ENCODE measurements at places on chromosomes 3 and 15.
A peak's percentile ranks its signal among the peaks of the same experiment; 100 is the strongest.

DNA sequence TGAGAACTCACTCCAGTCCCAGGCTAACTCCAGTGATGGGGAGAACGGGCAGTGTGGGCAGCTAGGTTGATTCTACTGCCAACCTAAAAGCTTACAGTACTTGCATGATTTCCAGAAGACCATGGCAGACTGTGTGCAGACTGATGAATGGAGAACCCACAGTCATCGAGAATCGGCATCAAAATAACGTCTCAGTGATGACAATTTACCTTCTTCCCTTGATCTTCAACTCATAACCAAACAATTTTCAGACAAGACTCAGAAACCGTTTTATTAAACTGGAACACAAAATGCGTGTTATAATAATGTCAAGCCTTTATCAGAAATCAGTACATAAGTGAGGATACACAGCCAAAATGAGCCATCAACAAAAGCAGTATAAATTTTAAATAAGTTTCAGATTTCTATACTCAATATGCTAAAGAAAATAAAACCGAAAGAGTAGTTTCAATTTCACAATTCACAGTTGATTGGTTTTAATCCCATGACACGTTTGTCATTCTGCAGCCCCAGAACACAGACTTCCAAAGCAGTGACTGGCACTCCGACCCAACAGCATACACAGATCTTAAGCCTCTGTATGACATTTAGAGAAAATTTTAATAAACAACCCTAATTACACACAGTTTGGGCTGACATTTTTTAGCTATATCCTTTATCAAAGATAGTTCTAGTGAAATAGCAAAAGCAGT is 54.5 kb downstream of the ZMAT3 start:
- DNase-seq: no peak

DNA sequence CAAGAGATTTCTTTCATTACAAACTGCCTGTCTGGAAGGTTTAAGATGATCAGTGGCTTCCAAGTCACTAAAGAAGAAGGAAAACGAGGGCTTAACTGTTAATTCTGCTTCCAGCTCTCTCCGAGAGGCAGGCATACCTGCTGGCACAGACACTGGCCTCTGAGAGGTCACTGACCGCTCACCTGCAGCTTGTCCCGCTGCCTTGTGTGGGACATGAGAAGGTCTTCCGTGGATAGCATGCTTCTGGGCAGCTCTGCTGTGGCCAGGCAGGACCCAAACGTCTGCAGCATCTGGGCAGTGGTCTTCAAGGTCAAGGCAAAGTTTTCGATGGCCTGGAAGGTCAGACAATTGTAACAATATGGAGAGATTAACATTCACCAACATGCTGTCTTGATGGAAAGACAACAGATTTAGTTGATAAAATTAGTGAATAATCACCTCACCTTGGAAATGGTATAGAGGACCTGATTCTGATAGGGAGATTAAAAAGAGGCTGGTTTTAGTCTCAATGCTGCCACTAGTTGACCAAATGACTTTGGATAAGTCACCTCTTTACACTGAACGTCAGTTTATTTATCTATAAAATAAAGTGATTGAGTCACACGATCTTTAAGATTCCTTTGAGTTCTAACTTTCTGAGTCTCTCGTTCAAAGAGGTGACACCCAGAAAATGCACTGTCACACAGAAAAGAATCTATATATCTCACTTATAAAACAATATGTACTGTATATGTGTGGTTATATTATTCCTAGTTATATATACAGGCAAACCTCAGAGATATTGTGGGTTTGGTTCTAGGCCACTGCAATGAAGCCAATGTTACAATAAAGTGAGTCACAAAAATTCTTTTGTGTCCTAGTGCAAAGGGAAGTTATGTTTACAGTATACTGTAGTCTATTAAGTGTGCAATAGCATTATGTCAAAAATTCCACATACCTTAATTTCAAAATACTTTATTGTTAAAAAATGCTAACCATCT is 65.1 kb downstream of the B3GNT5 start:
- no peak for DNase-seq

DNA sequence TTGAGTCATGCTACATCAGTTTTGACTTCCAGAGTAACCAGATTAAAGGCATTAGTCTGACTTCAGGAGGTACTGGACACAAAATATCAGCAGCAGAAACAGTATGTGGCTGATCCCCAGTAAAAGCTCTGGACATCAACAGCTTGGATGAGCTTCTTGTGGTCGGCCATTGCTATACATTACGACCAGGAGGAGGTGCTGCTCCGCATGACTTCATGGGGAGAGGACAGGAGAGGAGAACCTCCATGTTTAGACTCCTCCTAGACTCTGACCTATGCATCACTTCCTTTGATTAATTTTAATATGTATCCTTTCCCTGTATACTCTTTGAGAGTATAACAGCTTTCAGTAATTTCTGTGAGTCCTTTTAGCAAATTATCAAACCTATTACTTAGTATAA is 285.6 kb upstream of the ARHGEF26 start:
- DNase-seq: no peak

GRCh38 chr15:101004986-101005747 is 86.0 kb downstream of the LRRK1 start:
- no peak for DNase-seq

DNA sequence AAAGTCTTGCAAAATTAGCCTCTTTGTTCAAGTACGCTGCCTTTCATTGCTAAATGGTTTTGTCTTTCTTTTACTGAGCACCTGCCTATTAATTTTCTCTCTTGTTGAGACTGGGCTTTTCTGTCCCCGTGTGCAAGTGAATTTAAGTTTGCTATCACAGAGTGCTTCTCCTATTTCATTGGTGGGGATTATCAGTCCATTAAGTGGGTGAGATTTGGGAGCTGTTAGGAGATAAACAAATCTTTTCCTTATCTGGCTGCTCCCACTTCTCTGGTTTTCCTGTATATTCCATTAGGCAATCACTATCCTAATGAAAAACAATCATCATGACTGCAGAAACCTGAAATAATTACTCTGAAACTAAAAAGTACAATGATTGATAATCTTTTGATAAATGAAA is 254.2 kb downstream of the NR1D2 start:
- DNase-seq: no peak

GRCh38 chr3:107410606-107411005 is 33.4 kb downstream of the CCDC54 start:
- no peak for DNase-seq

GRCh38 chr15:90376789-90377188 is 11.3 kb upstream of the IQGAP1 start:
- peak; percentile 82 for DNase-seq

- no peak for DNase-seq
These were observed 204.4 kb upstream of the TGFBR2 start for GRCh38 chr3:30401971-30402370.

- DNase-seq: no peak
These were observed 539.5 kb upstream of the AGTR1 start for GRCh38 chr3:148158210-148158609.

DNA sequence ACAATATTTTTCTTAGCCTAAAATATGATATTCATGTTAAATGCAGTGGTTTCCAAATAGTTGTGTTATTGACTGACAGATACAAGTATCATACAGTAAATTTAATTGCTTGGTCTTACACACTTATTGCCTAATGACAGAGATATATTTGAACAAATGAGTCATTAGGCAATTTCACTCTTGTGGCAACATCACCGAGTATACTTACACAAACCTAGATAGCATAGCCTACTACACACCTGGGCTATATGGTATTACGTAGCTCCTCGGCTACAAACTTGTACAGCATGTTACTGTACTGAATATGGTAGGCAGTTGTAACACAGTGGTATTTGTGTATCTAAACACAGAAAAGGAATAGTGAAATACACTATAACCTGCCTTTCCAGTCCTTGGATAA is 50.3 kb downstream of the SERPINI1 start:
- no peak for DNase-seq

DNA sequence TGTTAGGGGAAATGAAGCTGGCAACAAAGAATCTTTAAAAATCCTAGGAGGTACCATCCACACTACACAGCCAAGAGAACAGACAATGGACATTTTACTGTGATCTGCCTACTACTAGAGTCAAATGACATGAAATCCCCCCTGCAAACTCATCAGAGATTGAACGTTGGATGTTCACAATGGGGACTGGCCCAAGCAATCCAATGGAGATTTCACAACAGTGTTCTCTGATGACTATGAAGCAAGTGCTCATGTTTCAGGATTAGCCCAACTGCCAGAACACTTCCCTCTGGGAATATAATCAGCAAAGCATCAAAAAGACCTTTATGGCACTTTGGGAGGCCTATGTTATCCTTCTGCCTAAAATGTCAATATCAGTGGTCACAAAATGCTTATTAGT is 97.8 kb downstream of the IGSF11 start:
- DNase-seq: no peak

GRCh38 chr15:60485365-60486055 is 6.6 kb upstream of the ICE2 start:
- DNase-seq: no peak

DNA sequence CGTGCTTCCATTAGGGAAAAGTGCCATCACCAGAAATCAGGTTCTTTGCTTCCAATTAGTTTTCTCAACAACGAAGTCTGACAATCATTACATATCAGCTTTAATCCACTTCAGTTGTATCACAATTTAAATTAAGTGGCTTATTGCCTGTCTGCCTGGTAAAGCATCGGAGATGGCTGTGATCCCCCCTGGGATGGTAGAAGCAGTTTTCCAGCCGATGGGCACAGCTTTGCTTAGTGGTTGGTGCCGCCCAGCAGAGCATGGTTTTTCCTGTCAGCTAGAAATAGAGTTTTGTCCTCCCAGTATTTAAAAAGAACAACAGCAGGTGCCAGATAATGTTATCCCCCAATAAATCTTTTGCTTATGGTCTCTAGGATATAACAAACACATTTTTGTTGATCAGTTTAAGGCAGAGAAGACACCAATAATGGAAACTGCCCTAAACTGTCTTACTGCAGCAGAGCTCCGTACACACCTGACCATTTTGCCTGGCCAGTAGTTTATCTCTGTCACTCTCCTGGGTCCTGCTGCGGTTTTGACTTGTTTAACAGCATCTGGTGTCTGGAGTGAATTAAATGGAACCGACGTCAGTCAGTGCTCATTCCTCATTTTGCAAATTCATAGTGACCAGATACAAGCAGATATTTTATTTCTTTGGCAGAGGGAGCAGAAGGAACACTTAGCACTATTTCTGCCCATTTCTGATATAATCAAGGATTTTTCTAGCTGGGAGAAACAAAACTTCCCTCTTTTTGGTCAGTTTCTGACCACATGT is 79.1 kb downstream of the SLC49A4 start:
- DNase-seq: no peak

DNA sequence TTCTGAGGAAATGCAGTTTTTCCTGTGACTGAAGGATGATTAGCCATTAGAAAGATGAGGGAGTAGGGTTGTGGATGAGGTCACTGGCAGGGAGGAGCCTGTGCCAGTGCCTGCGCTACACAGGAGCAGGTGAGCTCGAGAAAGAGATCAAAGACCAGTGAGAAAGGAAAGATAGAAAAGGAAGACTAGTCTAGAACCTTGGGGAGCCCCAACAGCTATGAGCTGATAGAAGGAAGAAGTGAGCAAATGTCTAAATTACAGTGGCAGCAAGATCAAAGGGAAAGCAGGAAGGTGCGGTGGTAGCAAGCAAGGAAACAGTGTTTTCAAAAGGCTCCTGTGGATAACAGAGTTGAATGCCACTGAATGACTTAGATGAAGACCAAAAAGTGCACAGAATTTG is 39.6 kb downstream of the LNP1 start:
- peak; percentile 3 for DNase-seq

- no peak for DNase-seq
These were observed 14.2 kb downstream of the IQGAP1 start for GRCh38 chr15:90402223-90402622.

- no peak for DNase-seq
These were observed 5.6 kb upstream of the CCDC13 start for GRCh38 chr3:42778644-42779043.

GRCh38 chr15:101240358-101240757 is 11.5 kb downstream of the CHSY1 start:
- no peak for DNase-seq

GRCh38 chr15:100508641-100509300 is 20.0 kb downstream of the CERS3 start:
- no peak for DNase-seq

- no peak for DNase-seq
These were observed 40.7 kb downstream of the STARD9 start for GRCh38 chr15:42616107-42616506.

GRCh38 chr15:87294854-87295253 is 961.7 kb downstream of the NTRK3 start:
- no peak for DNase-seq

GRCh38 chr3:30602946-30603345 is 3.5 kb upstream of the TGFBR2 start:
- DNase-seq: no peak

GRCh38 chr15:85748729-85749128 is 46.0 kb downstream of the KLHL25 start:
- no peak for DNase-seq

GRCh38 chr3:151581035-151581434 is 120.2 kb upstream of the IGSF10 start:
- DNase-seq: no peak

DNA sequence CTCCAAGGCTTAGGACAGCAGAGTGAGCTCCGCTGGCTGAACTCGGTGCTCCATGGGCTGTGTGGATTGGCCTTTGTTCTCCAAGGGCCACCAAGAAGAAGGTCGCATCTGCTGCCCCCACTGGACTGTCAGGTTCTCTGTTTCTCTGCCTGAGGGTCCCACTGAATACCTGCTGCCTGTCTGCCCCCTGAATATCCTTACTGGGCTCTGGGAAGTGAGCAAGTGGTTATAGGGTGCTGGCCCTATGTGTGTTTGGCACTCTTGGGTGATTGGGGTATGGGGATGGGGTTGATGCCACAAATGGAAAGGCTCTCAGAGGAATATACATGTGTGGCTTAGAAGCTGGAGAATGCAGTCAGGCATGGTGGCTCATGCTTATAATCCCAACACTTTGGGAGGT is 82.3 kb downstream of the THSD4 start:
- DNase-seq: no peak

- no peak for DNase-seq
These were observed 217.4 kb downstream of the TCF12 start for GRCh38 chr15:57135800-57136199.
